A673 (cell line): ENCODE measurements at places on chromosomes 11 and 22.

GRCh38 chr22:43388420-43388851 is 23.4 kb upstream of the MPPED1 start:
- no peaks in the 10 kb centered on the region for H3K4me1 ChIP-seq
- peak; percentile 77 for DNase-seq
- no peak overlapping the region for H3K27ac ChIP-seq
- H3K36me3 ChIP-seq = no peaks in the 10 kb centered on the region
- H3K4me3 ChIP-seq = no peak overlapping the region

DNA sequence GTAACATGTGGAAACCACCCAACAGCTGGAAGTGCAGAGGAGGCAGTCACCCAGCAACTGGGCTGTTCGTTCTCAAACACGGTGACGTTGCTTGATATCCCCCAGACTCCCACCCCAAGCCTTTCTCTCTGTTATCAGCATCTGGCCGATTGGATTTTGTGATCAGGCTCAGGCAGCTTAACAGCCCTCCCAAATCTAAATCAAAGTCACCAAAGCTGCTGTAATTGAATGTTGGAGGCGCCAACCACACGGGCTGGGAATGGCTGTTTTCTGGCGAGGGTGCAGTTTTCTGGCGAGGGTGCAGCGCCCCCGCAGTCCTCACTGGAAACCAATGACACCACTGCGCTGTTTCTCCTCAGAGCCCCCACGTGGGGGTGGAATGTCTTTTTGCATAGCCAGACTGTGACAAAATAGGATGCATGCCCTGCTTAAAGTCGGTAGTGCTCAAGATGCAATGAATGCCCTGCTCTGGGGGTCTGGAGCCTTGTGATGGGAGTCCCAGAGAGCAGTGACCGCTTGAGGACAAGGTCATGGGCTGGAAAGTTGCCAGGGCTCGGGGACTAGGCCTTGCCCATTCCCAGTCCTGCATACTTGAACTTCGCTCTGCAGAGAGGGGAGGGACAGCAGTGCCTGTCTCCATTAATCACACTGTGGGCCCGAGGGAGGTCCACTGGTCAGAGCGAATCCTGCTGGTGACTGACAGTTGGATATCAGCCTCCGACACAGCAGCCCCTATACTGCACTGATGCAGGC is 105.3 kb downstream of the MORC2 start:
- no peak overlapping the region for H3K4me3 ChIP-seq
- no peaks in the 10 kb centered on the region for H3K27me3 ChIP-seq
- no peak overlapping the region for H3K27ac ChIP-seq
- no peak for DNase-seq
- H3K36me3 ChIP-seq = no peaks in the 10 kb centered on the region

- no peaks in the 10 kb centered on the region for H3K4me1 ChIP-seq
- no peak for DNase-seq
- peaks cover 20% of the 10 kb centered on the region for H3K27me3 ChIP-seq
Observed at GRCh38 chr11:18144243-18144642, 11.9 kb downstream of the MRGPRX3 start.

DNA sequence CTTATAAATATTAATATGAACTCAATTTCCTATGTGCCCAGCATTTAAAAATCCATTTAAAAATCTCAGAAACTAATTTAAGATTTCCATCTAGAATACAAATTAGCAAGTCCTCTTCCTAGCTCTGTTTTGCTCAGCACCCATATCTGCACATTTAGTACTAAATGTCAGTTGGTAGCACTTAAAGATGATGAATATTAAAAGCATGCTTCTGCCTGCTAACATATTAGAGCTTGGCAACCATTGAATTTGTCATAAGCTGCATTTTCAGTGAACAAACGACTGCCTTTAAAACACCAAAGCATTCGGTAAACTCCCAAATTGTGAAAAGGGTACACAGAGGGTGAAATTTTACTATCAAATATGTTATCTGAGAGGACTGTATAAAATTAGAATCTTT is 177.7 kb downstream of the CADM1 start:
- H3K4me3 ChIP-seq = no peak overlapping the region
- H3K27ac ChIP-seq = no peak overlapping the region
- no peaks in the 10 kb centered on the region for H3K36me3 ChIP-seq
- DNase-seq = no peak
- H3K27me3 ChIP-seq = peaks cover under 1% of the 10 kb centered on the region

DNA sequence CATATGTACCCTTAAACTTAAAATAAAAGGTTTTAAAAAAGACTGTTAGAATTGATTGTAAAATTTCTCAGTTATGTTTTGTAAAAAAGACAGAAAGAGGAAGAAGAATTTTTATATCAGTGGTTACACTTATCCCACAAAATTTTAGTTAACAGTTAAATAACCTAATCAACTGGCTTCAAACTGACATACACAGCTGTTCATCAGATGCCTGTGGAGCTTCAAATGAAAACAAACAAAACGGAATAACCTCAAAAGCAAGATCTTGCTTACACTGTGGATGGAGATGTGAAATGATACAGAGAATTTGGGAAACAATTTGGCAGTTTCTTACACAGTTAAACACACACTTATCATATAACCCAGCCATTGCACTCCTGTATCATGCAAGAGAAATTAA is 521.0 kb downstream of the ETS1 start:
- H3K27ac ChIP-seq = no peak overlapping the region
- no peak for DNase-seq
- H3K4me1 ChIP-seq = no peaks in the 10 kb centered on the region
- peaks cover 8% of the 10 kb centered on the region for H3K27me3 ChIP-seq
